ENCODE measurements at places on chromosomes 7 and 10.

- no peaks in the 10 kb centered on the region for H3K36me3 ChIP-seq
- no peaks in the 10 kb centered on the region for H3K27me3 ChIP-seq
- H3K4me3 ChIP-seq: no peak overlapping the region
- peaks cover 21% of the 10 kb centered on the region for H3K4me1 ChIP-seq
- DNase-seq: no peak
These were observed 21.4 kb upstream of the OPN4 start for GRCh38 chr10:86632951-86633350.

DNA sequence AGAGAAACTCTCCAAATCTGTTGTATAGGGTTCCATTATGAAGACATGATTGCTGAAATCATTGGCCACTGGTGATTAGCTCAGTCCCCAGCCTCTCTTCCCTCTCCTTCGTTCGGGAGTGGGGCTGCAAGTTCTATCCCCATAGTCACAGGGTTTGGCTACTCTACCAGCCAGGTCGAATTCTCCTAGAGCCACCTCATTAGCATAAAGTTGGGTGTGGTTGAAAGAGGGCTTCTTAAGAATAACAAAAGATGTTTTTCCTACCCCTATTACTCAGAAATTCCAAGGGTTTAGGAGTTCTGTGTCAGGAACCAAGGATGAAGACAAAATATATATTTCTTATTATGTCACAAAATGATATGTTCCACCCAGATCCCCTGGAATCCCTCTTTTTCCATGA is 166.2 kb upstream of the YAE1 start:
- H3K36me3 ChIP-seq: no peaks in the 10 kb centered on the region
- H3K27me3 ChIP-seq: peaks cover 15% of the 10 kb centered on the region
- DNase-seq: no peak
- no peak overlapping the region for H3K4me3 ChIP-seq
- no peak overlapping the region for H3K27ac ChIP-seq
- no peaks in the 10 kb centered on the region for H3K4me1 ChIP-seq

DNA sequence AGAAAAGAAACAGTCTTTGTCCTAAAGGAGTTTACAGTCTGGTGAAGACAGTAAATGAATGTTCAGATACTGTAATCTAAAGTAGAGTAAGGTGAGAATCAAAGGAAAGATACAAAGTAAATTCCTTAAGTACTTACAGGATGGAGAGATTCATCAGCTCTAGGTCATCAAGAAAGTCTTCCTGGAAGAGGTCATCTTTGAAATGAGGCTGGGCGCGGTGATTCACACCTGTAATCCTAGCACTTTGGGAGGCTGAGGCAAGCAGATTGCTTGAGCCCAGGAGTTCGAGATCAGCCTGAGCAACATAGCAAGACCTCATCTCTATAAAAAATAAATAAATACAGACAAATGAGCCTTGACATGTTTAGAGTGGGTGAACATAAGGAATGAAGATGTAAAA is 18.3 kb downstream of the FHIP2A start:
- no peaks in the 10 kb centered on the region for H3K36me3 ChIP-seq
- no peaks in the 10 kb centered on the region for H3K4me1 ChIP-seq
- no peak overlapping the region for H3K4me3 ChIP-seq

DNA sequence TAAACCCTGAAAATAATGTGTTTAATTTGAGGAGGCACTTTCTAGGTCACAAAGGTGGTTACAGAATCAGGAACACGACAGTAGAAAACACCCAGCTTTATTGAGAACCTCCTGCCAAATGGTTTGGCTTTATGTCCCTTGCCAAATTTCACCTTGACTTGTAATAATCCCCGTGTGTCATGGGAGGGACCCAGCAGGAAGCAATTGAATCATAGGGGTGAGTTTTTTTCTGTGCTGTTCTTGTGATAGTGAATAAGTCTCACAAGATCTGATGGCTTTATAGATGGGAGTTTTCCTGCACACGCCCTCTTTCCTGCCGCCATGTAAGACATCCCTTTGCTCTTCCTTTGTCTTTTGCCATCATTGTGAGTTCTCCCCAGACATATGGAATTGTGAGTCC is 193.8 kb upstream of the KLF6 start:
- H3K4me1 ChIP-seq: no peaks in the 10 kb centered on the region
- H3K27me3 ChIP-seq: no peaks in the 10 kb centered on the region
- no peak for DNase-seq
- H3K4me3 ChIP-seq: no peak overlapping the region
- no peaks in the 10 kb centered on the region for H3K36me3 ChIP-seq
- no peak overlapping the region for H3K27ac ChIP-seq

DNA sequence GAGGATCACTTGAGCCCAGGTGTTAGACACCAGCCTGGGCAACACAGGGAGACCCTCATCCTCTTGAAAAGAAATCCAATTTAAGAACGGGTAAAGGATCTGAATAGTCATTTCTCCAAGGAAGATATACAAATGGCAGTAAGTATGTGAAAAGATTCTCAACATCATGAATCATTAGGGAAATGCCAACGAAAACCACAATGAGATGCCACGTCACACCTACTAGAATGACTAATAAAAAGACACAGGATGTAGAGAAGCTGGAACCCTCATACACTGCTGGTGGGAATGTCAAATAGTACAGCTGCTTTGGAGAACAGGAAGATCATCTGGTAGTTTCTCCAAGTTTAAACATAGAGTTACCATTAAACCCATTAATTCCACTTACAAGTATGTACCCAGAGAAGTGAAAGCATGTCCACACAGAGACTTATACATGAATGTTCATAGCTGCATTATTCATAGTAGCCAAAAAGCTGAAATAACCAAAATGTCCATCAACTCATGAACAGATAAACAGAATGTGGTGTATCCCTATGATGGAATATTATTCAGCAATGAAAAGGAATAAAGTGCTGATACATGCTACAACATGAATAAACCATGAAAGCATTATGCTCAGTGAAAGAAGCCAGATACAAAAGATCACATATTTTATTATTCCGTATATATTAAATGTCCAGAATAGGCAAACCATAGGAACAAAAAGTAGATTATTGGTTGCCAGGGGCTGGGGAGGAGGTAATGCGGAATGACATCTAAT is 13.1 kb upstream of the ZMIZ2 start:
- peaks cover 55% of the 10 kb centered on the region for H3K4me1 ChIP-seq
- no peaks in the 10 kb centered on the region for H3K36me3 ChIP-seq
- no peaks in the 10 kb centered on the region for H3K27me3 ChIP-seq

- no peaks in the 10 kb centered on the region for H3K36me3 ChIP-seq
- peaks cover 49% of the 10 kb centered on the region for H3K27me3 ChIP-seq
- DNase-seq: no peak
- H3K4me3 ChIP-seq: no peak overlapping the region
These were observed 24.4 kb upstream of the GIMAP2 start for GRCh38 chr7:150660939-150661613.

- H3K4me1 ChIP-seq: peaks cover 21% of the 10 kb centered on the region
- H3K27ac ChIP-seq: peak overlapping the region; percentile 44
- H3K4me3 ChIP-seq: no peak overlapping the region
- no peaks in the 10 kb centered on the region for H3K36me3 ChIP-seq
- no peaks in the 10 kb centered on the region for H3K27me3 ChIP-seq
These were observed 164.6 kb upstream of the C1GALT1 start for GRCh38 chr7:7017707-7018280.

DNA sequence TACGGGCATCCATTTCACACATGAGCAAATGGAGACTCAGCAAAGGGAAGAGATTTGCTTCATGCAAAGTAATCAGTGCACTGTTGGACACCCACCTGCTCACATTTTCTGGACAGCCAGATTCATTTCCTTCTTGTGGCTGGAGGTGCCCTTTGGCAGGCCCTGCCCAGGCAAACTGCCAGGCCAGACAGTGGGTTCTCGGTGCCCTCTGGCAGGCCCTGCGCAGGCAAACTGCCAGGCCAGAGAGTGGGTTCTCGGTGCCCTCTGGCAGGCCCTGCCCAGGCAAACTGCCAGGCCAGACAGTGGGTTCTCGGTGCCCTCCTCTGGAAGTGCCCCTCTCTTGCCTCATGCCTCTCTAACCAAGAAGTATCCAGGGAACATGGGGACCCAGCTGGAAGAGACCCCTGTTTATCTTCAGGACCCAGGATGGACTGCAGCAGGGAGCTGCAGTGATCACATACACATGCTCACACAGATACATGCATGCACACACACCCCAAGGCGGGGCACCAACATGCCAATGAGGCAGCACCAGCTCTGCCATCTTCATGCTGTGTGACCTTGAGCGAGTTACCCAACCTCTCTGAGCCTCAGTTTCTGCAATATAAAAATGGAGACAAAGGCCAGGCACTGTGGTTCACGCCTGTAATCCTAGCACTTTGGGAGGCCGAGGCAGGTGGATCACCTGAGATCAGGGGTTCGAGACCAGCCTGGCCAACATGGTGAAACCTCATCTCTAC is 67.1 kb downstream of the OAT start:
- H3K36me3 ChIP-seq: no peaks in the 10 kb centered on the region
- H3K27me3 ChIP-seq: no peaks in the 10 kb centered on the region

DNA sequence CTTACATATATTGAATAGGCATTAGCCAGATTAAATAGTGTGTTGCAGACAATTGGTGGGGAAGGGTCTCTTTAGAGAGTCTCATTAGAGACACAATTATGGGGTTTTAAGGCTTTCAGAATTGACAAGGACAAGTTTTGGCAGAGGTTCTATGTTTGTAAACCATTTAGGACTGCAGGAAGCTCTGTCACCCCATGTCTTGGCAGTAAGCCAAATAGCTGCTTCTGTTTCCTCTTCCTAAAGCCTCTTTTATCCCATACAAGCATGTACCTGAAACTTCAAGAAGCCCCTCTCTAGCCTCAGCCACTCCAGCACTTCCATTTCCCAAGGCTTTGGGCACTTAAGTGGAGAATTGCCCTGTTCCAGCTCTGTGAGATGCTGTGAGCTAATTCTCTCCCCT is 21.8 kb upstream of the LRRC4 start:
- no peaks in the 10 kb centered on the region for H3K36me3 ChIP-seq
- no peaks in the 10 kb centered on the region for H3K4me1 ChIP-seq
- H3K27ac ChIP-seq: no peak overlapping the region

DNA sequence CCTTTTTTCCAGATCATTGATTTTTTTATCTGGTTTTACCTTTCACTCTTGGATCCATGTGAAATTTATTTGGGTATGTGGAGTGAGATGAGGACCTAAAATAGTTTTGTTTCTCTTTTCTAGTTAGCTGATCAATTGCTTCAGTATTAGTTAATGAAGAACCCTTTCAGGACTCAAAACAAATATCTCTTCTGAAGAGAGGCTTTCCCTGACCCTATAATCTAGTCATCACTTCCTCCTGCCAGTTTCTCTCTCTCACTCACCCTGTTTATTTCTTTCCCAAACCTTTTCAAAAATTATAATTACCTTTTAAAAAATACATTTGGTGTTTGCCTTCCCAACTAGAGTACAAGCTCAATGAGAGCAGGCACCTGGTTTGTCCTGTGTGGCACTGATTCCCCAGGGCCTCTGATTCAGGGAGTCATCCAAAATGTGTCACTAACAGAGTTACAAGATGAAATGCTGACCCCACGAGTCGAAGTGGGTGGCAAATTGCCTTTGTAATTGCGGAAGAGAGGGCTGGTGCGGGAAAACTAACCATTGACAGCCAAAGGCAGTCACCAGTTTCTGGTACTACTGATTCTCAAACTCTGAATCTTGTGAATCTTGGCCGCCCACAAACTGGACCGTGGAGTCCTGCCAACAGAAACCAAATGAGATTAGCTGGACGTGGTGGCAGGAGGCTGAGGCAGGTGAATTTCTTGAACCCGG is 2.4 kb downstream of the TMEM140 start:
- no peak overlapping the region for H3K27ac ChIP-seq
- DNase-seq: no peak
- H3K4me1 ChIP-seq: peaks cover 6% of the 10 kb centered on the region
- no peaks in the 10 kb centered on the region for H3K36me3 ChIP-seq
- no peak overlapping the region for H3K4me3 ChIP-seq
- no peaks in the 10 kb centered on the region for H3K27me3 ChIP-seq

DNA sequence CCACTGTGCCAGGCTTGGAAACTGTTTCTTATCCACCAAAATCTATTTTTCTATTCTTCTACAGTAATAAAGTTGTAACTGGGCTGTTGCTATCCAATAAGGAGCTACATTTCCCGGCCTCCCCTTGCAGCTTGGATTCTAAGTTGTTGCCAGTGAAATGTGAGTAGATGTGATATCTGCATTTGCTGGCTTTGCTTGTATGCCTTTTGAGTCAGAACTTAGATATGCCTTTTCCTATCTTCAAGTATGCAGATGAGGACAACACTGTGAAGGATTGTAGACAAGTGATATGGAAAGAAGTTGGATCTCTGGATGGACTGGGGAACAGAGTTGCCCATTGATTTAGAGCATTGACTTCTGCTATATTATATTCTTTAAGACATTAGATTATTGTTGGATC is 236.9 kb downstream of the REEP3 start:
- H3K4me1 ChIP-seq: peaks cover 9% of the 10 kb centered on the region
- no peaks in the 10 kb centered on the region for H3K36me3 ChIP-seq
- no peak overlapping the region for H3K27ac ChIP-seq
- no peak for DNase-seq
- no peaks in the 10 kb centered on the region for H3K27me3 ChIP-seq

DNA sequence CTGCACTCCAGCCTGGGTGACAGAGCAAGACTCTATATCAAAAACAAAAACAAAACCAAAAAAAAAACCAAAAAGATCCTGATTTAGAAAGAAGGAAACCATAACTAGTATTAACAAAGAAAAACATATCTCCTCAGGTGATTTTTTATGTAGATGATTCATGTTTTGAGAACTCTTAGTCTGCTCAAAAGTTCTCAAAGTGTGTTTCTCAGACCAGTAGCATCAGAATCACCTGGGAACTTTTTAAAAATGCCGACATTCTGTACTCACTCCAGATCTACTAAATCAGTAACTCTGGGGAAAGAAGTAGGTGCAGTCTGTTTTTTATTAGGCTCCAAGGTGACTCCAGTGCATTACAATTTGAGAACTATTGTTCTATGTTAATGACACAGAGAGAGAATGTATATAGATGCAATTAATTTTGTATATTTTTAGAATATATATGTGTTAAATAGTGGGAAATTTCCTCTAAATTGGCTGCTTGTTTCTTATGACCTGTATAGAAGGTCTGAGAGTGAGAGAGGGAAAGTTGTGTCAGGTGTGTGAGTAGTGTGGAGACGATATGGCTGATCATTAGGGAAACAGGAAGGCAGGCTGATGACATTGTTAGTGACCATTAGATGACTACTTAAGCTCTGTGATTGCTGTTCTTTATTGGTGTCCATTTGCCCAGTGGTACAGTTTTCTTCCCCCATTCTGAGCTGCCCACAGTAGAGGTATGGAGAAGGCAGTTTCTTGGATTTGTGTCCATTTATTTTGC is 1075.0 kb downstream of the NRG3 start:
- no peak for DNase-seq
- no peak overlapping the region for H3K4me3 ChIP-seq
- no peak overlapping the region for H3K27ac ChIP-seq

- H3K27me3 ChIP-seq: no peaks in the 10 kb centered on the region
- DNase-seq: no peak
- H3K27ac ChIP-seq: no peak overlapping the region
These were observed 537.7 kb downstream of the GRM8 start for GRCh38 chr7:126715076-126715475.

GRCh38 chr7:96792115-96792514 is 82.5 kb upstream of the SEM1 start:
- H3K4me3 ChIP-seq: no peak overlapping the region
- no peak overlapping the region for H3K27ac ChIP-seq
- no peaks in the 10 kb centered on the region for H3K36me3 ChIP-seq
- no peaks in the 10 kb centered on the region for H3K4me1 ChIP-seq

GRCh38 chr7:18345641-18346234 is 149.8 kb upstream of the HDAC9 start:
- no peaks in the 10 kb centered on the region for H3K36me3 ChIP-seq
- H3K4me3 ChIP-seq: no peak overlapping the region
- H3K27me3 ChIP-seq: no peaks in the 10 kb centered on the region
- no peaks in the 10 kb centered on the region for H3K4me1 ChIP-seq
- no peak overlapping the region for H3K27ac ChIP-seq
